ENCODE measurements at places on chromosomes 12 and 14.

- no peak for DNase-seq
Measured at GRCh38 chr12:22255097-22255496, 79.4 kb downstream of the ST8SIA1 start.

DNA sequence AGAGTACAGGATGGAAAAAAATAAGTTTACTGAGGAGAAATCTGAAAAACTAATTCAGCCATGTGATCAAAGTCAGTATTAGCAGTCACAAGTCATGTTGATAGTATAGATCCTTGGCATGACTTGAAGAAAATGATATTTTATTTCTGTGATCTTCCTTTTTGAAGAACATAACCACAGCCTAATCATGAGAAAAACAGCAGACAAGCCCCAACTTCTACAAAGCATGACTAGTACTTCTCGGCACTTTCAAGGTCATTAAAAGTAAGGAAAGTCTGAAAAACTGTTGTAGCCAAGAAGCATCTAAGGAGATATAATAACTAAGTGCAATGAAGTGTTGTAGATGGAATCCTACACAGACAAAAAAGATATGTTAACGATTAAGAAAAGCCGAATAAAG is 264.1 kb upstream of the FOXG1 start:
- DNase-seq: no peak

DNA sequence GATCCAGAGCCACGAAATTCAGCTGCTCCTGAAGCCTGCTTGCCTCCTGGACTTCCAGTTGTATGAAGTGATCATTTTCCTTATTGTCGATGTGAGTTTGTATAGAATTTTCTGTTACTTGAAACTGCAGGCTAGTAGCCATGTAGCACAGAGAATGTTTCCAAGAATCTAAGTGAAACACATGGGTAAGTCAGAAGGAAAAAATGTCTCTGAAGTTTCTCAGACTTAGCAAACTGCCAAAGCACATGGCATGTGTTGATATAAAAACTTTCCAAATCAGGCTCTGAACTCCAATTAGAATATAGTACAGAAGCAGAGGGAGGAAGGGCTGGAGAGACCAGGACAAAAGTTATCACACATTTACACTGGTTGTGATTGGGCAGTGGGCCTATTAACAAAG is 9.8 kb upstream of the PCNX1 start:
- no peak for DNase-seq

DNA sequence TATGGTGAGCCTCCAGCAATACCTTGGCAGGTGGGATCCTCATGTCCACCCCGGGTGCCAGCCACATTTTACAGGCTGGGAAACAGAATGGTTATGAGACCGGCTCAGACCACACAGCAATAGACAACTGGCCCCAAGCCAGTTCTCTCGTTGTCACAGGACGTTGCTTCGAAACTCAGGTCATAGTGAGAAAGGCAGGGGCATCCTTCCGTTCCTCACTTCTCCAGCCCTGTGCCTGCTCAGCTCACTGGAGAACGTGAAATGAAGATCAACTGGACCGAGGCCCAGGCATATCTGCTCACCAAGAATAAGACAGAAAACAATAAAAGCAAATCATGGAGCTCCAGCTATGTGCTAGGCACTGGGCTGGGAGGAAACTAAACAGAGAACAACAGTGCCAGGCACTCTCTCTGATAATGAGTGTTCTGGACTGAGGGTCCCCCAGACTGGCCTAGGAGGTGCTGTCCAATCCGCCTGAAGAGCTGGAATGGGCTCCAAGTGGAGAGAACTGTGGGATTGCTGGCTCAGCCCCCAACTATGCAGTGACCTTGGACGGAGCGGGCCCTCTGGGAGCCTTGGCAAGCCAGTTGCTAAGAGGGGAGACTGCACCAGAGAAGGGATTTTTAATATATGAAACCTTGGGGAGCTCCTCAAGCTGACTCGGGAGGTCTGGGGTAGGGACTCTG is 18.8 kb upstream of the FAIM2 start:
- no peak for DNase-seq

DNA sequence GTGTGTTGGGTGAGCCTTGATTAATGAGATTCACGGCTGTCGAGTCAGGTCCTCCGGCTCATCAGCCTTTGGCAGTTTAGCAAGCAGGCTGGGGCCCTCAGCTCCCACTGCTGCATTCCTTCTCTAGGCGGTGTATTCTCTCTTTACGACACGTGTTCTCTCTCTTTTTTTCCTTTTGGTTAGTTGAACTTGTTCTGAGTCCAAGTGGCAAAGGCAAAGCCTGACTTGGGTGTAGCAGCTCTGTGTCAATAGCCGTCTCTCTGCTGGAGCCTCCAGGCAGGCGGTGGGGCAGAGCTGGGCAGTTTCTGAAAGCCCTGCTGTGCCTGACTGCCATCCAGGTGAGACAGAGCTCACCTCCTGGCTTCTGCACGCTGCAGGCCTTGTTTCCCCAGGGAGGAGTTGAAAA is 46.6 kb downstream of the SUSD6 start:
- DNase-seq: no peak

DNA sequence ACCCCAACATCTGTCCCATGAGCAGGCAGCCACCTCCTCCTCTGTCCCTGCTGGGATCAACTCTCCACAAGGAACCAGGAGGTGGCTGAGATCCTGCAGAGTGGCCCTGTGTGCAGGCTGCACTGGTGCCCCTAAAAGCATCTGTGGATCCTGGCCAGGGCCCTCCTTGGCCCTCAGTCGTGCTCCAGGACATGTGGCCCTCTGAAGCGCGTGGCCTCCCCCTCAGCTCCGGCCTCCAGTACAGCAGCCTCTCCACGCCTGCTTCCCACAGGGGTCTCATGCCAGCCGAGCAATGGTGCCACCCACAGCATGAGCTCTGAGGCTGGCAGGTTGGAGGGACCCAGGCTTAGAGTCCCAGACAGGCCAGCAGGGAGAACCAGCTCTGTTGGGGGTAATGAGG is 77.4 kb upstream of the NOS1 start:
- no peak for DNase-seq

- DNase-seq: no peak
Measured at GRCh38 chr12:109173443-109174240, 57.3 kb downstream of the ACACB start.

GRCh38 chr14:33940561-33941011 is 10.3 kb downstream of the EGLN3 start:
- no peak for DNase-seq

DNA sequence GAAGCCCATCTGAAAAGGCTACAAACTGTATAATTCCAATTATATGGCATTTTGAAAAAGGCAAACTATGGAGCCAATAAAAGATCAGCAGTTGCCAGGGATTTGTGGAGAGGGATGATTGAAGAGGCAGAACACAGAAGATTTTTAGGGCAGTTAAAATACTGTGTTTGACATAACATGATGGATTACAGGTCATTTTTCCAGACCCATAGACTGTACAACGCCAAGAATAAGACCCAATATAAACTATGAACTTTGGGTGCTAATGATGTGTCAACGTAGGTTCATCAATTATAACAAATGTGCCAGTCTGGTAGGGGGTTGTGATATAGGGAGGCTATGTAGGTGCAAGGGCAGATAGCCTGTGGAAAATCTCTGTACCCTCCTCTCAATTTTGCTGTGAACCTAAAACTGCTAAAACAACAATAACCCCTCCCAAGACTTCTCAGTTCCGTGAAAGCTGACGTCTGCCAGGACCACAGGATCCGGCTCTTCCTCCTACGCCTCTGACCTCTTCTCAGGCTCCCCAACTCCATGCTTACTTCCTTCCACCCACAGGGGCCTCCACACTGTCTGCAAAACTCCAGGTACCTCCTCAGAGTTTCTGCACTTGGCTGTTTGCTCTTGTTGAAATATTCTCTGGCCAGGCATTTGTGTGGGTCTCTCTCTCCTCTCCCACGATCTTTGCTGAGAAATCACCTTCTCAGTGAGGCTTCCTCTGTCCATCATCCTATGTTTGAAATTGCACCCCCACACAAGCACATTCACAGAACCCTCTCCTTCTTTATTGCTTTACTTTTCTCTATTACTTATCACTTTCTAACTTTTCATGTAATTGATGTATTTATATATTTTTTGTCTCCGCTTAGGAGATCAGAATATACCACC is 131.4 kb downstream of the BBS10 start:
- DNase-seq: no peak

All from stimulated activated CD8-positive, alpha-beta memory T cell treated with anti-CD3 and anti-CD28 coated beads, Interleukin-15, amount 100 ng/mL, for 24 hours (primary cell).